ENCODE measurements at places on chromosomes 6 and 20. TPM values are rescaled to one million over a fixed set of nuclear protein-coding genes. Genes with fewer than 3 reads are reported as not detected.

MTCH1 gene
- total RNA-seq: 122 TPM

ZNF391 gene
- 0.25 TPM for total RNA-seq

TMEM244 gene
- total RNA-seq: not detected

ELOVL4 gene
- total RNA-seq: 1.6 TPM

DUSP22 gene
- 12.9 TPM for total RNA-seq

SLC52A3 gene
- total RNA-seq: 0.60 TPM

RAET1E gene
- total RNA-seq: 2.9 TPM

OPRM1 gene
- total RNA-seq: not detected

TBC1D32 gene
- 0.88 TPM for total RNA-seq

PPIL1 gene
- 44.2 TPM for total RNA-seq

PRND gene
- total RNA-seq: not detected

LY86 gene
- not detected for total RNA-seq

ERVFRD-1 gene
- total RNA-seq: not detected

FERMT1 gene
- 14.4 TPM for total RNA-seq

COL10A1 gene
- total RNA-seq: not detected

NPBWR2 gene
- total RNA-seq: not detected

LAMP5 gene
- total RNA-seq: not detected

POLR3F gene
- 15.4 TPM for total RNA-seq

HAO1 gene
- not detected for total RNA-seq

WFDC12 gene
- not detected for total RNA-seq

COL21A1 gene
- total RNA-seq: 0.56 TPM

PRICKLE4 gene
- total RNA-seq: 0.63 TPM

RAMACL gene
- total RNA-seq: 0.09 TPM

TMEM217 gene
- total RNA-seq: 0.60 TPM

BACH2 gene
- total RNA-seq: 0.67 TPM

RCAN2 gene
- not detected for total RNA-seq

PXDC1 gene
- total RNA-seq: 21.1 TPM

MANEA gene
- total RNA-seq: 4.0 TPM

RNF144B gene
- 0.33 TPM for total RNA-seq

TAAR8 gene
- total RNA-seq: not detected

KIZ gene
- total RNA-seq: 4.5 TPM

SMIM26 gene
- total RNA-seq: 117 TPM

GRM1 gene
- not detected for total RNA-seq

TAF4 gene
- 17.0 TPM for total RNA-seq

NKX2-4 gene
- not detected for total RNA-seq

BMP2 gene
- 0.33 TPM for total RNA-seq

PTCHD4 gene
- 0.04 TPM for total RNA-seq

NR2E1 gene
- total RNA-seq: 0.07 TPM

TNFRSF6B gene
- 0.78 TPM for total RNA-seq

UNC5CL gene
- total RNA-seq: 0.46 TPM

EEF1A2 gene
- 155 TPM for total RNA-seq

PBX2 gene
- total RNA-seq: 13.5 TPM

CD24 gene
- 374 TPM for total RNA-seq

ETV7 gene
- total RNA-seq: 0.28 TPM

OPRL1 gene
- total RNA-seq: 1.5 TPM

GMNN gene
- total RNA-seq: 58.3 TPM

PRR18 gene
- 0.29 TPM for total RNA-seq

EEF1E1 gene
- total RNA-seq: 53.0 TPM

LAMA5 gene
- 400 TPM for total RNA-seq
